ENCODE measurements at places on chromosomes 3 and 15. TPM values are rescaled to one million over a fixed set of nuclear protein-coding genes. Genes with fewer than 3 reads are reported as not detected.

DNA sequence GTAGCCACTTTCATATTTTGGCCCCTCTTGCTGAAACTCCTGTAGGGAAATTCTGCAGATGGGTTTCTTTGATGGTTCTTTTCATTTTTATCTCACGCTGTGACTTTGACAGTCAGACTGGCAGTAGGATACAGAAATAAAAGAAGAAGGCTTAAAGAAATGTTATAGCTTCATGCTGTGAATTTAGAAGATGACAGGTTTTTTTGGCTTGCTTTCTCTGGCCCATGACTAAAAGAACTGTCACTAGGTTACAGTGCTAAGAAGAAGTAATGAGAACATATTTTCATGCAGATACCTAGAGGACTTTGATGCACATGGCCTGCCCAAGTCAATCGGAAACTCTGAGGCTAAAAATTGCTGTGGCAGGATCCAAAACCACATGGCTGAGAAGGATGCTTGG is 334.5 kb downstream of the EPHA6 start:
- H3K27me3 ChIP-seq = no peaks in the 10 kb centered on the region
- no peak for DNase-seq
- H3K36me3 ChIP-seq = no peaks in the 10 kb centered on the region
- no peak overlapping the region for H3K4me3 ChIP-seq
- no peaks in the 10 kb centered on the region for H3K4me1 ChIP-seq
- no peak overlapping the region for H3K27ac ChIP-seq

GRCh38 chr3:75049533-75049932 is 435.1 kb upstream of the CNTN3 start:
- no peak for DNase-seq
- no peaks in the 10 kb centered on the region for H3K27me3 ChIP-seq
- no peak overlapping the region for H3K4me3 ChIP-seq
- H3K36me3 ChIP-seq = no peaks in the 10 kb centered on the region
- H3K4me1 ChIP-seq = no peaks in the 10 kb centered on the region

EFCAB12 gene
- polyA plus RNA-seq = 0.42 TPM

DNA sequence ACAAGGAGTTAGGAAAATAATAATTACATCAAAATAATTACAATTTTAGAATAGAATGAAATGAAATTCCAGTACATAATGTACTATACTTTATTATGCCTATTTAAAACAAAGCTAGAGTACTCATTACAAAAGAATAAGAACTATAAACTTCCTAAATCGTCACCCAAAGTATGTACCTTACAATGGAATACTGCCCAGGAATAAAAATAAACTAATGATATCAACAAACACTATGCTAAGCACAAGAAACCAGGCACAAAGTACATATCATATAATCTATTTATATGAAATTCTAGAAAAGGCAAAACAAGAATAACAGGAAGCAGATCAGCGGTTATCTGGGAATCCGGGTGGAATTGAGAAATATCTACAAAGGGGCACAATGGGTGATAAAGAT is 84.7 kb downstream of the MYO9A start:
- no peak overlapping the region for H3K27ac ChIP-seq
- H3K4me3 ChIP-seq = no peak overlapping the region
- no peak for DNase-seq
- no peaks in the 10 kb centered on the region for H3K27me3 ChIP-seq
- peaks cover 1% of the 10 kb centered on the region for H3K36me3 ChIP-seq

GRCh38 chr15:74889883-74890664 is at the start of gene MPI:
MPI (plus strand) TSS chr15:74890042; CDS start chr15:74890074, 32 bp downstream.
- no peak for DNase-seq
- peaks cover 28% of the 10 kb centered on the region for H3K4me1 ChIP-seq
- peak within 1 kb of the TSS; percentile 95 for H3K4me3 ChIP-seq
- H3K27ac ChIP-seq = peak within 1 kb of the TSS; percentile 74
- no peaks in the 10 kb centered on the region for H3K27me3 ChIP-seq

VEPH1 gene
- polyA plus RNA-seq = 0.44 TPM

DNA sequence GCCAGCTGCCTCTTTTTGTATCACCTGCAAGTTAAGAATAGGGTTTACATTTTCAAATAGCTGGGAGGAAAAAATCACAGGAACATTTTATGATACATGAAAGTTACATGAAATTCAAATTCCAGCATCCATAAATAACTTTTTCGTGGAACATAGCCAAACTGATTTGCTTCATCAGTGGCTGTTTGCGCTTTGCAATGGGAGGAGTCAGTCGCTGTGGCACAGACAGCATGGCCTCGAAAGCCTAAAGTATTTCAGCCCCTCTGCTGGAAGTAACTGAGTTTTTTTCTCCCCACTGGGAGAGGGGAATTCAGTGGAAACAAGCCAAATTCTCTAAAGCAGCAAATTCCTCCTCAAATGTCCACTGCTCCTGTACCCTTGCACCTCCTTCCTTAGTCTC is 271.9 kb downstream of the SUCLG2 start:
- no peaks in the 10 kb centered on the region for H3K27me3 ChIP-seq
- no peaks in the 10 kb centered on the region for H3K4me1 ChIP-seq
- H3K27ac ChIP-seq = no peak overlapping the region
- H3K36me3 ChIP-seq = no peaks in the 10 kb centered on the region
- no peak overlapping the region for H3K4me3 ChIP-seq

FAM3D gene
- not detected for polyA plus RNA-seq

DNA sequence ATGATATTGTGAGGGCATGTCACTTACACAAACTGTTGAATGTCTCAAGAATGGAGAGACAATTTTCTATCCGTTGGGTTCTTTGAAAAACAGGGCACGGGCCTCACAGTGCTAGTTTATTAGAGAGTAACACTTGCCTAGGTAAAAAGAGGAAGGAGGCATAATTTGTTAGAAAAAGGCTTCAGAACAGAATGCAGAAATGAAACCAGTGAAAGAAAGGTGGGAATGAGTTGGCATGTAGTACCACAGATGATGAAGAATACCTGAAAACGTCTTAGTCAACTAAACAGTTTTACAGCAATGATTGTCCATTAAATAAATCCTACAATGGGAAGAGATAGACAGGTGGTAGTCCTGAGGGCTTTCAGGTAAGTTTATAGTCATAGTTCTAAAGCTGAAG is 1399.7 kb upstream of the CADM2 start:
- no peak overlapping the region for H3K4me3 ChIP-seq
- H3K4me1 ChIP-seq = no peaks in the 10 kb centered on the region

HRG gene
- polyA plus RNA-seq = 0.03 TPM

SCAANT1 gene
- not detected for polyA plus RNA-seq

DNA sequence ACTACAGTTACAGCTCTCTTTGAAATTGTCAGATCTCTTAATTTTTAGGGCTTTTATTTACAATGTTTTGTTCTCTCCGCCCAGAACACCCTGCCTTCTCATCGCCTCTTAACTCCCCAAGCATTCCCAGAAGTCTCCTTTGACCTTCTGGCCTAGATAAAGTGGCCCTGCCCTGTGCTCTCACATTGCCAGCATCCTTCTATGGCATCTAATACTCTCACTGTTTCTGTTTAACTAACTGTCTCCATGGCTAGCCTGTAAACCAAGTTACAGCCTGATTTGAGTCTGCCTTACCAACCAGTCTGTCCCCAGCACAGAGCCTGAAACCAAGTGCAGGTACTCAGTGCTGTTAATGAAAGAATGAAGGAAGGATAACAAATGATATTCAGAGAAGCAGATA is 19.9 kb downstream of the COL8A1 start:
- no peaks in the 10 kb centered on the region for H3K27me3 ChIP-seq
- no peaks in the 10 kb centered on the region for H3K36me3 ChIP-seq

DNA sequence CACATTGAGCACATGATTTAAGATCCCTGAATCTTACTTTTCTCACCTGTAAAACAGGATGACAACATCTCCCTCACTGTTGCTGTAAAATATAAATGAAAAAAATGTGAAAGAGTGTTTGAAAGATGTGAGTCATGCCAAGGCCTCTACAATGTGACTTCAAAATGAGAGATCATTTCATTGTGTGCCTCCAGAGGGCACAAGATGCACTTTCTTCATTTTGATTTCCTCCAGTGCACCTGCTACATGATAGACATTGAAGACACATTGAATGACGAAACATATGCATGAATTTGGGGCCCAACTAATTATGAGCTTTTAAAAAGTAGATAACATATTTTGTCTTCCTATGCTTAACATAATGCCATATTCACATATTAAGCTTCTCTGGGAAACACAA is 170.3 kb downstream of the MOBP start:
- H3K36me3 ChIP-seq = no peaks in the 10 kb centered on the region
- H3K4me3 ChIP-seq = no peak overlapping the region
- H3K4me1 ChIP-seq = peaks cover 15% of the 10 kb centered on the region
- peak; percentile 32 for DNase-seq
- no peak overlapping the region for H3K27ac ChIP-seq
